ENCODE measurements at places on chromosomes 6 and 20. TPM values are rescaled to one million over a fixed set of nuclear protein-coding genes. Genes with fewer than 3 reads are reported as not detected.

GRCh38 chr6:131295081-131295480 lies 159.8 kb downstream of the AKAP7 start:
- no peak for DNase-seq

DNA sequence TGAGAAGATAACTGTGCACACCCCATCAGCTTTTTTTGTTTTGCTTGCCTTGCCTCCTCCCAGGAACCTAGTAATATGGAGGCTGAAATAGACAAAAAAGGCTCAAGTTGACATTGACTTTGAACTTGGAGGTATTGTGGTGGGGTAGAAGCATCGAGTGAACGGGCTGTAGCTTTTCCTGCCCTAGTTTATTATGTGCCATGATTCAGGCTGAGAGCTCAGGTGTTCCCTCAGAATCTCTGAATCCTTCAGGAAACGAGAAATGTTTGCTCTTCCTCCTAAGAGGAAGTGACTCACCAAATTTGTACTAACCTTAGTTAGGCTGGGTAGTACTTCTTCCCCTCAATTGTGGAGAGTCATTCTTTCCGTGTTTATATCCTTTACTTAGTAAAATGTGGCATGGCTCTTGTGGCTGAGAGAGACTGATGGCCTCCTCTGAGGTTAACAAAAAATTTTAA lies 98.8 kb downstream of the SASH1 start:
- peak; percentile 92 for DNase-seq

Gene DYNLT2
- 0.39 TPM for polyA plus RNA-seq

DNA sequence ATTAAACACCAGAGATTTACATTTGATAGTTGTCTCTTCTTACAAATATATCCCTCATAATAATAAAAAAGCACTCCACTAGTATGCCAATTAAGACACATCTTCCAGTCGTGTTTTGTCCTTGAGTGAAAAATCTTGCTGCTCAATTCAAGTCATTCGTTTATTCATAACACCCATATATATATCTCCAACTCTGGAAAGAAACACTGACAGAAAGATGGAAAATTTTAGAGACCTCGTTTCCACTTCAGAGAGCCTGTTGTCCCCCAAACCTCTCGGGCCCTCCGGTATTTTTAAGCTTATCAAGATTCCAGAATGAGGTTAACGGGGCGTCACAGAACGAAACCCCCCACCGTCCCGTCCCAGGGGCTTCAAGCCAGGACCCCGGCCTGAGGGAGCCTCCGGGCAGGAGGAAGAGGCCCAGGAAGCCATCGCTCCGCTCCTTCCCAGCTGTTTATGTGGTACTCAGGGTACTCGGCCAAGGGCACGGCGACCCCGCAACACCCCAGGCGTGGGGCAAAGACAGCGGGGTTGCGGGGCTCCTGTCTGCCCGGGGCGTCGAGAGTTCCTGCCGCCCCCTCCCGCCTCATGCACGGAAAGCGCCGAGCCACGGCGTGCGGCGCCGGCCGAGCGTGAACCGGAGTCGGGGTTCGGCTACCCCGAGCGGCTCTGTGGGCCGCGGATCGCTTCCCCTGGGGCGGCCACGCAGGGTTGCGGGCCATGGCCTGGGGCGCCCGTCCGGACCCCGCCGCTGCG lies 623 bp upstream of the SNX9 start:
- peak; percentile 24 for DNase-seq

DNA sequence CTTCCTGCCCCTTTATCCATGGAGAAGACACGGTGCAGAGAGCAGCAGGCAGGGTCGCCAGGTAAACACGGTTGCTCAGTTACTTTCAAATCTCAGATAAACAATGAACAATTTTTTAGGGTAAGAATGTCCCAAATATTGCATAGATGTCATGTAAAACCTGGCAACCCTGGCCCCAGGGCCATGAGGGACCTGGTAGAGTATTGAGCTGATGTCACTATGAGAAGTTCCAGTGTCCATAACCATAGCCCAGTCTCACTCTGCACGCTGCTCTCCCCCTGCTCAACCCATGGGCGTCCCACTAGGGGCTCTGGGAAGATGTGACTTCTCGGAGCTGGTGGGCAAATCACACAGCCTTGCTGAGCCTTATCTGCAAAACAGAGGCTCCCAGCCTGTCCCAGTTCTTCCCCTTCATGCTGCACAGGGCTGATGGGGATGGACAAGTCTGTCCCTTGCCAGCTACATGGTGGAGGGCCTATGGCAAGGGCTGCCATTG lies 71.3 kb upstream of the TOP1 start:
- no peak for DNase-seq

DNA sequence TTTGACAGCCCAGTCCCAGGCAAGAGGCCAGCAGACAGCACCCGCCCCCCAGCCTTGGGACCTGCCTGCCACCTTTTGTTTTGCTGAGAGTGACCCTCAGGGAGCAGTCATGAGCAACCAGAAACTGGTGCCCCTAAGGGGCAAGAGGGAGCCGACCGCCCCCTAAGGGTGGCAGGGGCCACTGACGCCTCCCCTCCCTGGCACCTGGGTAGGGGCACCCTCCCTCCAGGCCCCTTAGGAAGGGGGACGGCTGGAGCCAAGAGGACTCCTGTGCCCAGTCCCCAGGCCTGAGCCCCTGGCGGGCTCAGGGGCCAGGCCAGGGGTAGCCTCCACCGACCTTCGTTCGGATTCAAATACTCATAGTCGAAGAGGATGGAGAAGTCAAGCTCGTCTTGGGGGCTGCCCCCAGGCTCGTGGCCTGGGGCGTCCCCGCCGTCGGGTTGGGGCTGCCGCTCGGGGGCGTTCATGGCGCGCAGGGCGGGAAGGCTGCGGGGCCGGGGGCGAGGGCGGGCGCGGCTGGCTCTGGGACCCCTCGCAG lies 417 bp downstream of the NFATC2 start:
- DNase-seq = peak; percentile 35

Gene ZNF512B
- 10.0 TPM for polyA plus RNA-seq

DNA sequence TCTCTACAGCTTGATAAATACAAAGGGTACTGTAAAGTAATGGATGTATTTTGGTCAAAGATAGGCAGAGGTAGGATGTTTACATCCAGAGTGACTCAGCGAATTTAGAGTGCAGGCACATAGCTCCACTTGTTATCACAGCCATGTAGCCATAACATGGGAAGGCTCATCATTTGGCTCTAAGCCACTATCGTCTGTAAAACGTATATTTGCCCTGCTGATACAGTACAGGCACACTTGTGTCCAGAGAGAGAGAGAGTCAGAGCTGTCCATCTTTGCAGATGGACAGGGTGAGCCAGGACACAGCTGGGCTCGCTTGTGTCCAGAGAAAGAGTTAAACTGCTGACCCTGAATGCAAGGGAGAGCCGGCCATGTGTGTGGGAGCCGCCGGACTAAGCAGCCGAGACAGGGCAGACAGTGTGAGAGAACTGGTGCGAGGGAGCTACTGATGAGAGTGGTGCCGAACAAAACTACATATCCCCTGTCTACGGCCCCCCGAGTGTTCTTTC lies 619.0 kb downstream of the DOK5 start:
- no peak for DNase-seq

Gene CENPW
- 14.1 TPM for polyA plus RNA-seq

Gene ALDH5A1
- 0.51 TPM for polyA plus RNA-seq

DNA sequence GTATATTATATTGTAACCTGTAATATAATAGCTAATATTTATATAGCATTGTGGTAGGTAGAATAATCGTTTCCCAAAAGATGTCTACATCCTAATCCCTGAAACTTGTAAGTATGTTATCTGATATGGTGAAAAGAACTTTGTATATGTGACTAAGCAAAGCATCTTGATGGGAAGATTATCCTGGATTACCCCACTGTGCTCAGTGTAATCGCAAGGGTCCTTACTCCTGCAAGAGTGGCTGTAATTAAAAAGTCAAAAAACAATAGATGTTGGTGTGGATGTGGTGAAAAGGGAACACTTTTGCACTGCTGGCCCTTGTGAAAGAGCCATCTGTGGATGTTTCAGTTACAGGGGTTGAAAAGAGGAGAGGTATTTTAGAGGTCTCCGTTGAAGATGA lies 95.2 kb downstream of the EDN1 start:
- DNase-seq = no peak

DNA sequence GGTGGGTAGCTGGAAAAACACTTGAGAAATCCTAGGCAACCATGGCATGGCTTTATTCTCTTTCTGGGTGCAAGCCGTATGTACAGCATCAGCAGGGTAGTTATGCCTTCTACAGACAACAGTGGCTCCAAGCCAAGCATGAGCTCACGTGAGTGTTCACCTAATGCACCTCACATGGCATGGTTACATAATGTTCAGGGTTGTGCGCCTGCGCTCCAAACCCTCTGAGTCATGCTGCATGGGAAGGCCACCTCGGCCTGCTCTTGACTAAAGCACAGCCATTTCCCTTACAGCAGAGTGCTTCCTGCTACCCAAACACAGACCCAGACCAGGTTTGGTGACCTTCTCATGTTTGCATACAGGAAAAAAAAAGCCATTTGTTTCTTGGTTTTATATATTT lies 96.2 kb downstream of the VIP start:
- peak; percentile 8 for DNase-seq

- peak; percentile 48 for DNase-seq
These were observed 22.5 kb upstream of the HFE start for GRCh38 chr6:26064619-26065257.

Gene TEAD3
- polyA plus RNA-seq = 1.6 TPM

Gene TAAR8
- polyA plus RNA-seq = not detected

DNA sequence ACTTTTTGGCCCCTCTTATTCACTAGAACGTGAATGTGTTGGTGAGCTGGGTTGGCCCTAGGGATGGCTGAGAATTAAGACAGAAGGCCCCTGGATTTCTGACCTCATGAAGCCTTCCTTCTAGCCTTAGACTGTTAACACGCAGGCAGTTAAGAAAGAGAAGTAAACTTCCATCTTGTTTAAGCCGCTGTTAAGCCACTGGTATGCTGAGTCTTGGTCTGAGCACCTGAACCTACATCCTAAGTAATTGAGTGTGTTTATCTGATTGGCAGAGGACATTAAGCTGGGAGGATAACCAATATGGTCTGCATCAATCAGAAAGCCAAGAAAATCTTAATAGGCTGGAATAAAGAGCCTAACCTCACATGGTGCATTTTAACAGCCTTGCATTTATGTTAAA lies 535.0 kb upstream of the ARID1B start:
- no peak for DNase-seq

DNA sequence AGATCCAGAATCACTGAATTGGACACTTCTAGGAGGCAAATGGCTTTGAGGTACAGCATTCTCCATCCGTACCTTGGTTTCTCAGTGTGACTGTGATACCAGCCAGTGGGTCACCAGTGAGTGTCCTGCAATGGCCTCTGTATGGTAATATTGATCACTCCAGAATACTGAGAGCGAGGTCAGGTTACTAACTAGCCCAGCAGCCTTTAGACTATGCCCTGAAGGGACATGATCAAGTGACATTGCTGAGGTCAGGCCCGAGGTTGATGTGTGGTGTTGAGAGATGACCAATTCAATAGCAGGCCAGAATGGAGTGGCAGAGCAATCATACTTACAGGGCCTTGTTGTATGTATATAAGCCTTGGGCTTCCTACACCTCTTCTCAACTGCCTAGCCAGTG lies 476.0 kb downstream of the KHDRBS2 start:
- no peak for DNase-seq

Gene TFB1M
- polyA plus RNA-seq = 10.0 TPM

Gene SLC17A4
- not detected for polyA plus RNA-seq

GRCh38 chr6:53718597-53719460 lies 53.3 kb upstream of the KLHL31 start:
- peak; percentile 74 for DNase-seq

- no peak for DNase-seq
These were observed 12.0 kb downstream of the SLC2A10 start for GRCh38 chr20:46721476-46721875.

GRCh38 chr20:36435592-36436541 lies 105.5 kb upstream of the MYL9 start:
- DNase-seq = peak; percentile 78

DNA sequence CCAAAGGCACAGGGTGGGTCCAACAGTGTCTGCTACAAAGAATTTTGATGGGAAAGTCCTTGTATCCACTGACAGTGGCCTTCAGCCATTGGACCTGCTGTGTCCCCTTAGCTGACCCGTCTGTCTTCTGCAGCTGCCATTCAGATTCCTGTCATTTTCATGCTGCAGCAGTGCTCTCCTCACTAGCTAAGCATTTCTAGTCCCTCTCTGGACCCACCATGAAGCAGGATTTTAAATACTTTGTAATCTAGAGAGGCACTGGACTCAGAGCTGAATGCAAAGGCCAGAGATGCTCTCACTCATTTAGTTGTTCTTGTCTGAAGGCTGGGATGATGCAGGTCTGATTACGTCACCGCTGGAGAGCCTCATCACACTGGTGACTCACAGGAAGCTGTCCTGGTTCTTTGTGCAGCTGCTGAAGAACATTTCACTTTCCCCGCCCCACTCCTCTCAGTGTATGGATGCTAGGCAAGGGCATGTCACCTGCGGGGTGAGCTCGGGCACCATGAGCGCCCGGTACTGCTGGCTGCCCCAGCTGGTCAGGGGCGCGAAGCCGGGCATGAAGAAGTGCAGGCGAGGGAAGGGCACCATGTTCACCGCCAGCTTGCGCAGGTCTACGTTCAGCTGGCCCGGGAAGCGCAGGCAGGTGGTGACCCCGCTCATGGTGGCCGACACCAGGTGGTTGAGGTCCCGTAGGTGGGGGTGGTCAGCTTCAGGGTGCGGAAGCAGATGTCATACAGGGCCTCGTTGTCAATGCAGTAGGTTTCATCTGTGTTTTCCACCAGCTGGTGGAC lies 19.4 kb upstream of the TUBB2A start:
- peak; percentile 69 for DNase-seq

DNA sequence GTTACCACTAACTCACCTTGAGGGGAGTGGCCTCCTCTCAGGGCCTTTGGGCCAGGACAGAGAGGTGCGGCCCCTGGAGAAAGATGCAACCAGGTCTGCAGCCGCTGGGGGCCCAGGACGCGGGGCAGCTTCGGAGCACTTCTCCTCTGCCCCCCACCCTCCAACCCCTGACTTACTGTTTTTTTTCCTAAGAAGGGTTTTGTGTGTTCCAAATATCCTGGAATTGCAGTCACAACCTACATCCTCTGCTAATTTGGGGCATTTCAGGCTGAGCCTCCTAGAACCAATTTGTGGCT lies 1.7 kb downstream of the LINC00237 start:
- no peak for DNase-seq

GRCh38 chr6:68473433-68474210 lies 161.5 kb upstream of the ADGRB3 start:
- DNase-seq = no peak

GRCh38 chr6:169847901-169848311 lies 96.5 kb downstream of the ERMARD start:
- no peak for DNase-seq

DNA sequence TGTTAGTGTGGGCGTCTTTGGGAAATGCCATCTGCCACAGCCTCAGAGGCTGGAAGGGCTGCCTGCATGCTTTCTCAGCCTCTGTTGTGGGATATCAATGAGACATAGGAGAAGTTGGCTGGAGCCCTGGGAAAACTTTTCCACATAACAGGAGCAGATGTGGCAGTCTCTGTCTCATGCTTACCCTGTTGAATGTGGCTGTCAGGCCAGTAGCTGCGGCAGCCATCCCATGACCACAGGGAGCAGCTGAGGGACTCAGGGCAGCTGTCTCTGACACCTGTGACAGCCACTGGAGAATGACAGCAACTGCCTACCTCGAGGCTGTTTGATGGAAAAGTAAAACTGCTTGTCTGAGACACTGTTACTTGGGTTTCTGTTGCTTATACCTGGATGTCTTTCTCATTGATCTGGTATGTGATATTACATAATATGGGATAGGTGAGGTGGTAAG lies 64.4 kb downstream of the TULP4 start:
- no peak for DNase-seq

- no peak for DNase-seq
These were observed 585 bp downstream of the PSMB9 start for GRCh38 chr6:32854376-32855178.

- peak; percentile 84 for DNase-seq
These were observed 141.5 kb downstream of the GMDS start for GRCh38 chr6:2103765-2104523.
